ENCODE measurements at places on chromosomes 12 and 14.

DNA sequence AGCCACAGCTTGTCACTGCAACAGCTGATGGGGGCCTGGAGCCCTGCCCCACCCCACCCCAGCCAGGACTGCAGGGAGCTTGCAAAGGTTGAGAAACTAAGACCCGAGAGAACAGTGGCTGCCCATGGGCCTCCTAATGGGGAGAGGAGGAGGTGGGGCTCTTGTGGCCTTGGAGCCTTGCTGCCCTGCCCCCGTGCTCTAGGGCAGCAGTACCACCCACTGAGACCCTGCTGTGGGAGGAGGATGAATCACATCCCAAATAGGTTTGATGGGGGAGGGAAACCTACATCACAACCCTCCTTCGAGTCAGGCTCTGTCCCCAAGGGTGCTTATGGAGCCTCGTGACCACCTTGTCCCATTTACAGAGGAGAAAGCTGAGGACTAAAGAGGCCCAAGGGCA lies 15.9 kb downstream of the HHIPL1 start:
- no peak for DNase-seq

GRCh38 chr14:89368490-89369477 lies 48.2 kb downstream of the FOXN3 start:
- DNase-seq = no peak

- DNase-seq = no peak
Measured at GRCh38 chr14:94129758-94130414, 482 bp upstream of the IFI27L2 start.

DNA sequence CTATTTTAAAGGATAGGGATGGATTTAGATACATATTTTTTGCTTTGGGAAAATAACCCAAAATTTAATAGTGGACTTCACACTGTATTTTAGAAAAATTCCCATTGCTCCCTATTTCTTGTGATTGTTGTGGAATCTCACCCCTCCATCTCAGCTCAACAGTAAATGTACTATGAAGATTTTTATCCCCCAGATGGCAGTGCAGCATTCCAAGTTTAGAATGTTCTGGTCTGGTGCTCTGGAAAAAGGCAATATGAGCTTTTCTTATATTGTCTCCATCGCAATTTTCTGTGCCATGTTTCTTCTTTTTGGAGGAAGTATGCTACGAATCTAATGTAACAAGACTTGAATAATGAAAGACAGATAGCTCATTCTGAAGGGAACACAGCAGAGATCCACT lies 471.7 kb upstream of the SYT1 start:
- DNase-seq = no peak

GRCh38 chr12:59113831-59114615 lies 193.7 kb upstream of the LRIG3 start:
- no peak for DNase-seq

- no peak for DNase-seq
Measured at GRCh38 chr12:30484658-30485057, 211.0 kb downstream of the IPO8 start.

DNA sequence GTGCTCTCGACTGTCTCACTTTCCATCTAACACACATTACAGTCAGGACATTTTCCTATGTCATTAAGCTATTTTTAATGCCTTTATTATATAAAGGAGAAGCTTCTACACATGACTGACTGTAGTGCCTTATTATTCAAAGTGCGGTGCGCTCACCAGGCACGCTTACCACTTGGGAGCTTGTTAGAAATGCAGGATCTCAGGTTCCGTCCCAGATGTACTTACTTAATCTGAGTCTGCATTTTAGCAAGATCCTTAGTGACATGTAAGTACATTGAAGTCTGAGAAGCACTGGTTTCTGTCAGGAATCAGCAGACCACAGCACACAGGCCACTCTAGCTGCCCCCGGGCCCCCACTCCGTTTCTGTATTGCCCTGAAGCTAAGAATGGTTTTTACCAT lies 44.7 kb upstream of the MDM1 start:
- no peak for DNase-seq

DNA sequence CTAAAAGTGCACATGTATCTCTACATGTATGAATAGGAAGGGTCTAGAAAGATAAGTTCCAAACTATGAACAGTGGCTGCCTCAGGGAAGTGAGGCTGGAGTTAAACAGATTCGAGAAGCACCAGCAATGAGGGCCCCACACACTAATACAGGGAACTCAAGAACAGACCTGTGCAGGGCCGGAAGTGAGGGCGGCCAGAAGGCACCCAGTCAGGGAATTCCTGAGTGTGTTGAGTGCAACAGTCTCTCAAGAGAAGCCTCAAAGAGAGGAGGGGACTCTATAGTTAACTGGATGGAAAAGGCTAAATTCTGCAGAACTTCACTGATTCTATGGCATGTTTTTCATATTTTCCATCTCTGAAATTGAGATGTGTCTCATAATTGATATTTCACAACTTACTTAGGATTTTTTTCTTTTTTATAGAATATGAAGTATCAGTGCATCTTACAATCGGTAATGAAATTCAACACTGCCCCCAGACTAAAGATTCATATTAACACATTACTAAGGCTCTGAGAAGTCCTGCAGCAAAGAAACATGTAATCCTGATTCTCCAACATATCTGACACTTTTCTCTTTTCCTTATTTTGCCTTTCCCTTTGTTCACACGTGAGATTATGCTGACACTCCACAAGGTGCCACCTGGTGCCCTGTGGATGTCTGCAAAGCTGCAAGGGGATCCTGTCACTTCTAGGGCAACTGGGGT lies 61.3 kb downstream of the CHGA start:
- DNase-seq = no peak

- DNase-seq = no peak
Measured at GRCh38 chr12:93135286-93136239, 206.5 kb upstream of the EEA1 start.

DNA sequence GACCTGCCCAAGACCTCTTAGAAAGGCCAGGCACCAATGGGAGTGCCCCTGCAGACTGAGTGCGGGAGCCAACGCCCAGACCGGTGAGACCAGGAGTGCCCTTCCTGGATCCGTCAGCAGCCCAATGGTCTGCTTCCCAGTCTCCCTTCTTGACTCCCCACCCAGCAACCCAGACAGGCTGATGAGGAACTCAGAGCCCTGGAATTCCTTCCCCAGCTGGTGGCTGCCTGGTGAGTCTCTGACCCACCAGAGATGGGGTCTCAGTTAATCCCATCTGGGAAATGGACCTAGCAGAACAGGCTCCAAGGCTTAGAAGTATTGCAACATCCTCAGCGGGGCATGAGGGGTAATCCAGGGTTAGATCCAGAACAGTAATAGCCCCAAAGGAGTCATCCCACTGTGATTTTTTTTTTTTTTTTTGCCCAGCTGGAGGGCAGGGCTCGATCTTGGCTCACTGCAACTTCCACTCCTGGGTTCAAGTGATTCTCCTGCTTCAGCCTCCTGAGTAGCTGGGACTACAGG lies 1.5 kb upstream of the RASAL1 start:
- no peak for DNase-seq

GRCh38 chr12:80837342-80837978 lies 100.3 kb downstream of the LIN7A start:
- DNase-seq = no peak

- DNase-seq = no peak
Measured at GRCh38 chr12:48455116-48455515, 17.2 kb upstream of the ANP32D start.

DNA sequence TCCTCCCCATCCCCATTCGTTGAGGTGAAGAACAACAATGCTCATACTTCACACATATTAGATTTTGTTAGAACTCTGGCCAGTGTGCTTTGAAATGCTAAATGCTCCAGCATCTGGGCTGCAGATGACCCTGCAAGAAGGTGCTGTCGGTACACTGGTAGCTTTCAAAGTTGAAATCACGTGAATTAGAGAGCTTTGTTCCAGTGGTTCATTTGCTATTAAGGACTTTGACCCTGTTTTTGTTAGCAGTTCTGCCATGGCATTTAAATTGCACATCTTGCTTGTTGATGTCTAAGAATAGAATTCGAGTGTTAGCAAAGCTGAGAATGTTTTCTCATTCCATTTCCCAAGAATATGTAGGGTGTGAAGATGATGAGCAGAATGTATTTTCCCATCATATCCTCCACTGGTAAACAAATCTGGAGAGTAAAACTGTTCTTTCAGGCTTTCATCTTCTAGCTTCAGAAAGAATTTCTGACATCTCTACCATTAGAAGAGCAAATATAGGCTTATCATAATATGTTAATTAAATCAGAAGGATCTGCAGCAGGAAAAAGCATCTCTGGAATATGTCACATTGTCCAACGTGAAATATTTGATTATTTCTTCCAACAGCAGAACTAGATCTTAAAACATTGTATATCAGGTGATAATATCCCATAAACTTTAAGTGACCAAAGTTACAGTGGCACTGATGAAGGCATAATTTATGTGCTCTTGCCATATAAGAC lies 98.8 kb upstream of the PDE3A start:
- no peak for DNase-seq

DNA sequence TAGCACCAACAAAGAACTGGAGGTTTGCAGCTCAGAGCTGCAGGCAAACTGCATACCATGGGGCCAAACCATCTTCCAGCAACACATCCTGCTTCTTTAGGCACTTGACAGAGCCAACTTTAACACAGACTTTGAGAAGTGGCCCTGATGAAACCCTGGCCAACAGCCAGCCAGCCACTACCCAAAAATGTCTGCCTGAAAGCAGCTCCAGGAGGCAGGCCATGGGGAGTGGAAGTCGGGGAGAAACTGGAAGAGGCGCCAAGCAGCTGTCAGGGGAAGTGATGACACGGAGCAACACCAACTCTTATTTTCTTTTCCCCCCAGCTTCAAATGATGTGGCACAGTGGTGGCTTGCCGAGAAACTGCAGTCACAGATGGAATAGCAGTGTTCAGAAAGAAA lies 110.9 kb upstream of the PLXNC1 start:
- no peak for DNase-seq
